NCI-H524 (cell line): ENCODE measurements at places on chromosomes 11 and 22.

DNA sequence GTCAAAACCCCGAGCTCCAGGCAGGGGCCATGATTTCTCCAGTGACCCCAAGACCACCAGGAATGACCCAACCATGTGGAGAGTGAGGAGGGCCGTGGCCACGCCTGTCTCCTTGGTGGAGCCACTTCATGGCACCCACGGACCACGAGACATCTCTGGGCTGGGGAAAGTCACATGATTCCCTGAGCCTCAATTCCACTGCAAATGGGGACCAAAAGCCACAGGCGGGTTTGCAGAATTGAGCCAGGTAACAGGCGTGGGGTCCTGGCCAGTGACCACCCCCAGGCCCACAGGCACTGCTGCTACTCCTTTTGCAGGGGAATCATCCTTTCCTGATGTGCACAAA lies 178.9 kb downstream of the CTTN start:
- DNase-seq, result no peak

GRCh38 chr11:17967661-17968060 lies 45.2 kb downstream of the SERGEF start:
- DNase-seq, result no peak

DNA sequence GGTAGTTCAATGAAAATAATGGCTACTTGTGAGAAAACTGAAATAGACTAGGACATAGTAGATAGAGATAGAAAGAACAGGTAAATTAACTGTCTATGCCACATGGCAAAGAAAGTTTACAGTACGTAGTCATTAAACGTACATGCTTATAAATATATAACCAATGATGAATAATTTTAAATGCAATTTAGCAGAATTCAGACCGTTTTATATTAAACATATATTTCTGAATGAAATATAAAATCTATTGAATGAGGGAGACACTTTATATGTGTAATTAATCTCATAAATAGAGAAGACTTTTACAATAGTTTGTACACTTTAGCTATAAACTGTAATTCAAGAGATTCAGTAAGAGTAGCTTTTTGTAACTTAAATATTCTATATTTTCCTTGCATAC lies 124.4 kb upstream of the VPREB1 start:
- DNase-seq, result no peak

DNA sequence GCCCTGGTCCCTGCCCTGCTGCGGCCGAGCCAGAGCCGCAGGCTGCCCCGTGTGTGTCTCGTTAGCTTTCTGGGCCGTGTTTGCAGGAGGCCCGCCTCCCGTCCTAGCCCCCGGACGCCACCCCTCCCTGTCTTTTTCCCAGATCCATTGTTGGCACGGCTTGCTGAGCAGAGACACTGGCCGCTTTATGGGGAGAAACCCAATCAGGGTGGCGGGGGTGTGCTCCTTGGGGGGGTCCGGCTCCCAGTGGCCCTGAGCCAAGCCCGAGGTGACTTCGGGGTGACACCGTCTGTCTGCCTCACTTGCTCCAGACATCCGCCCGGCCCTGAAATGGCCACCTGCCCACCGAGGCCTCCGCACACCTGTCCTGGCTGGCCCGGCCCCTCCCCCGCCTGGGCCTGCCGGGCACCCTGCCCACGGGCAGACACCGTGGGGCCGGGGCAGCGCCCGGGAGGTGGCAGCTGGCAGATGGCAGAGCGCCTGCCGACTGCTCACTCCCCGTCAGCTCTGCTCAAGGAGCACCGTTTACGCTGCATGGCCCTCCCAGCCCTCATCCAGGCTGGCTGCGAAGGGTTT lies 43.1 kb upstream of the PPARA start:
- DNase-seq, result peak; percentile 84

DNA sequence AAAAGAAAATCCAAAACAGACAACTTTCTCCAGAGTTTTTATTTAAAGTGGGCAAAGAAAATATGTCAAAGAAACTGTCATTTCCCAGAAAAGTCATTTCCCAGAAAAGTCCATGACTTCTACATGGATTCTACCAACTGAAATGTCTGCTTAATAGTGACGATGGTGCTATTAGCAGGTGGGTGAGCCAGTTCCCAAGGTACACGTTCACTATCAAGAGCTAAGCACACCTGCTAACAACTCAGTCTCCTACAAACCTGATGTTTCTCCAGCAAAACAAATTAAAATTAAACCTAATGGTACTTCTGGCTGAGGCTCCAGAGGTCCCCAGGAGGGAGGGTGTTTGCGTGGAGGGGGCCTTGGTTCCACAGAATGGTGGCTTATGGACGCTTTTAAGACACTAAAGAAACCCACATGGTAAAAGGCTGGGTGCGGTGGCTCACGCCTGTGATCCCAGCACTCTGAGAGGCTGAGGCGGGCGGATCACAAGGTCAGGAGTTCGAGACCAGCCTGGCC lies 26.8 kb downstream of the POU2AF1 start:
- DNase-seq, result no peak
